ENCODE measurements at places on chromosomes 5 and 9.

- DNase-seq: no peak
These were observed 52.2 kb downstream of the SCAI start for GRCh38 chr9:125091121-125091520.

- DNase-seq: no peak
These were observed 133.4 kb upstream of the OTULINL start for GRCh38 chr5:14447958-14448911.

- no peak for DNase-seq
These were observed 31.6 kb upstream of the DTWD2 start for GRCh38 chr5:119019949-119020348.

- no peak for DNase-seq
These were observed 230.0 kb upstream of the EFNA5 start for GRCh38 chr5:107900721-107901120.

GRCh38 chr9:112925058-112925641 lies 34.5 kb upstream of the SLC46A2 start:
- DNase-seq: no peak

DNA sequence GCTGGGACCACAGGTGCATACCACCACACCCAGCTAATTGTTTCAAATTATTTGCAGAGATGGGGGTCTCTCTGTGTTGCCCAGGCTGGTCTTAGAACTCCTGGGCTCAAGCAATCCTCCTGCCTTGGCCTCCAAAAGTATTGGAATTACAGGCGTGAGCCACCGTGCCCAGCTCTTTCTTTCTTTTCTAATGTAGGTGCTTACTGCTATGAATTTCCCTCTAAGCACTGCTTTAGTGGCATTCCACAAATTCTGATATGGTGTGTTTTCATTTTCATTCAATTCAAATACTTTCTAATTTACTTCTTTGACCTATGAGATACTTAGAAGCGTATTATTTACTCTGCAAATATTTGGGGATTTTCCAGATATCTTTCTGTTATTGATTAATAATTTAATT lies 14.9 kb downstream of the HMGXB3 start:
- no peak for DNase-seq

DNA sequence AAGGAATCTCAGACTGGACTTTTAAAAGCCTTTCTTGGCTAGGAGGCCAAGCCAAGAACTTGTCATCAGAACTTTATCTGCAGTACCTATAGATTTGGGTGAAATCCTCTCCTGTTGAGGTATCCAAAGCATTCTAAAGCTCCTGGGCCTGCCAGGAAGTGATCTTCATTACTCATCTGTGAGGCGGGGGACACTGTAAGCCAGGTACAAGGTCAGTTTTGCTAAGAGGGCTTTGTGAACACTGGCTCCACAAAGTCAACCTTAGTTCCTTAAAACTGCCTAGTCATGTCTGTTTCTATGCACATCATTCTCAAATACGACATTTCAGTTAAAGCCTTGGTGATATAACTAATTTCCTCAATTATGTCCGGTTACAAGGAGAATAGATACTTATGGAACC lies 236.7 kb downstream of the PIK3R1 start:
- no peak for DNase-seq

GRCh38 chr5:140253985-140254384 lies 48.9 kb downstream of the PFDN1 start:
- DNase-seq: no peak

DNA sequence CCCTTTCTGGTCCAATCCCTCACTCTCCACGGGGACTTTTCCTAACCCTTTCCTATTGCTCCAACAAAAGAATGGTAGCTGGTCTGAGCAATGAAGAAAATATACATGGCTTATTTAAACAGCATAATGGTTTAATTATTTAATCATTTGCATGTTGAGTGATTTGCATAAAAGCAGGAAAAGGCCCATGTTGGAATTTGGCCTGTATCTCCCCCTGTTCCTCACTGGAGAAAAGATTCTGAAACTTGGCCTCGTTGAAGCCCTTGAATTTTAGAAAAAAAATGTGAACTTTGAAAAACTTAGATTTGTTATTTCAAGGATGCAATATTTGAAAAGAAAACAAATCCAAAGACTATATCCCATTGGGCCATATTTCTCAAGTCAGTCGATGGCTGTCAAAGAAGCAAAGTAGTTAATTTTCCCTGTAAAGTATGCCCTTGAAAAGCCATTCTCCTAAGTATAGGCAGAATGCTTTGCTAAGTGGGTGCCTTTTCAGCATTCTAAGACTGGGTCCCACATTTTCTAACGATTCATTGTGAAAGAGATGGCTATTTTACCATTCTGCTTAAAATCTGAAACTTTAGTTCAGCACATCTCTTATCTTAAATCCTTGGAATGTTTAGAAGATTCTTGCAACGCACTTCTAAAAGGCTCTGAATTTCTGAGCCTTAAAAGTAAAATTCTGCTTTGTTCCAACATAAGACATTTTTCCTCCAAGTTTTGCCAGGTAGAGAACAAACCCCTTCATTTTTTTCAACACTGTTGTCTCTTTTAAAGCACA lies 428.8 kb downstream of the ARHGEF28 start:
- no peak for DNase-seq

DNA sequence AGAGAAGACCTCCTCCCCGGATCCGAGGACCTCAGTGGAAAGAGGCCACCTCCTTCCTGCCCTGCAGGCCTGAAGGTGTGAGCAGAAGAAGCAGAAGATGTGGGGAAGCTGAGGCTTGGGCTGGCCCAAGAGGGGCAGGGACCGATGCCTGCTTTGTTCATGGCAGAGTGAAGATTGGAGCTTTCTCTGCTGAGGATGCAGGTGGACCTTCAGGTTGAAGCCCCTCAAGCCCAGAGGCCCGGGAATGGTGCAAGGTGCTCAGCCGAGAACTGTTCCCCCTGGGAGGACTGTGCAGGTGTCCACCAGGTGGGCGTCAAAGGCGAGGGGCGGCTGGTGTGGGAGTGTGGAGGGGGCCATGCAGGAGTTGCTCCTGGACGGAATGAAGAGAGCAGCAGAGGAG lies 277.9 kb upstream of the IRX2 start:
- no peak for DNase-seq

GRCh38 chr5:74918232-74918669 lies 52.1 kb upstream of the FAM169A start:
- DNase-seq: no peak

GRCh38 chr5:4540375-4541173 lies 599.6 kb upstream of the ADAMTS16 start:
- DNase-seq: no peak

GRCh38 chr9:32863291-32863690 lies 80.0 kb downstream of the TMEM215 start:
- no peak for DNase-seq

DNA sequence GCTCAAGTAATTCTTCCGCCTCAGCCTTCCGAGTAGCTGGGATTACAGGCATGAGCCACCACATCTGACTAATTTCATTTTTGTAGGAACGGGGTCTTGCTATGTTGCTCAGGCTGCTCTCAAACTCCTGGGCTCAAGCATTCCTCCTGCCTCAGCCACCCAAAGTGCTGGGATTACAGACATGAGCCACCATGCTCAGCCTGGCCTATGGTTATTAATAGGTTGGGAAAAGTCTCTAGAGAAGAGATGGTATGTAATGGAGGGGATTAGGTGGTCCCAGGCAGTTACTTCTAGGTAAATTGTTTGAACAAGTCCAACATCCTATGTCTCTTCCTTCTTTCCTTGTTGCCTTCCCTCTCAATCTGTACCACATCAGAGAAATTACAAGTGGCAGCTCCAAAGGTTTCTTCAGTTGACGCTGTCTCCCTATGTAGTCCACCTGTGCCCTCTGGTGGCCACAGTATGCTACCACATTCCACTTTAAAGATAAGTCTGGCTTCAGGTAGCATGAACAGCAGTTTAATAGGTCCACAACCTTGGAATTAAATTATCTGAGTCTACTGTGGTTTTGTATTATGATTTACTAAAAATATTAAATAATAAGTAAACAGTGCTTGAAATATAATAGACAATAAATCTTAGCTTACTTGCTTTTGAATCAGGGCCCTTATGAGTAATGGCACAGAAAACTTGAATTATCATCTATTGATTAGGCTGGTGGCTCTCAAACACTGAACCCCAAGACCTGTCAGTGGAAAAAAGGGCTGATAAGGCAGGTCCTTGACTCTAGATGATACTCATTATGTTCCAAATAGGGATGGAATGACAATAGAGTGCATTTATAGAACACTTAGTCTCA lies 9.7 kb downstream of the TIGD6 start:
- DNase-seq: peak; percentile 47

- no peak for DNase-seq
These were observed 34.0 kb downstream of the NDST1 start for GRCh38 chr5:150541895-150542294.
